GM04503 (cell line): ENCODE measurements at places on chromosomes 2 and 18.

- no peak for DNase-seq
Measured at GRCh38 chr2:187912950-187913349, 358.7 kb upstream of the TFPI start.

GRCh38 chr2:197904446-197904845 is 100.1 kb downstream of the PLCL1 start:
- DNase-seq, result no peak

DNA sequence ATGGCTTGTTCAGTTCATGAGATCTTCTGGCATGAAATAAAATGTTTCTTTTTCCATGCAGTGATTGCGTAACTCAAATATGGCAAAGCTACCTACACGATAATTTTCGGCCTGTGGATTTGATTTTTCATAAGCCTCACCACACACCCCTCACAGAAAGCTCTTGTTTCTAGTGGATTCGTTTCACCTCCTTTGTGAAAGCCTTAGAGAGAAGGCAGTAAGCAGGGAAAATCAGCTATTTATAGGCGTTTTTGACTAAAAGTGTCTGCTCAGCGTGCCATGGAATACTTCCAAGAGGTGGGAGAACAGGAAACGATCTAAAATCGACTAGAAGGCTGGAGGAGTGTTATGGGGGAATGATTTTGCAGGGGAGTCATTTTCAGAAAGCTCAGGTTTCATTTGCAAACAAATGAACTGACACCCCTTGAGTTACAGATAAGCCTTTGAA is 417.9 kb downstream of the TGIF1 start:
- no peak for DNase-seq

- DNase-seq, result no peak
Measured at GRCh38 chr2:65397122-65397521, 35.3 kb downstream of the SPRED2 start.

- DNase-seq, result no peak
Measured at GRCh38 chr18:79796531-79797405, 970 bp upstream of the KCNG2 start.

DNA sequence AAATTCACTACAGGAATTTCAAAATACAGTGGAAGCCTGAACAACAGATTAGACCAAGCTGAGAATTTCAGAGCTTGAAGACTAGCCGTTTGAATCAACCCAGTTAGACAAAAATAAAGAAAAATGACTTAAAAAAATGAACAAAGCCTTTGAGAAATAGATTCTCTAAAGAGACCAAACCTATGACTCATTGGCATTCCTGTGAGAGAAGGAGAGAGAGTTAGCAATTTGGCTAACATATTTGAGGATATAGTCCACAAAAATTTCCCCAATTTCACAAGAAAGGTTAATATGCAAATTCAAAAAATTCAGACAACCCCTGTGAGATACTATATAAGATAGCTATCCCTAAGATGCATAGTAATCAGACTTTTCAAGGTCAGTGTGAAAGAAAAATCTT is 78.0 kb downstream of the MYO3B start:
- DNase-seq, result peak; percentile 20

GRCh38 chr2:231037731-231038482 is 584 bp downstream of the C2orf72 start:
- DNase-seq, result no peak

DNA sequence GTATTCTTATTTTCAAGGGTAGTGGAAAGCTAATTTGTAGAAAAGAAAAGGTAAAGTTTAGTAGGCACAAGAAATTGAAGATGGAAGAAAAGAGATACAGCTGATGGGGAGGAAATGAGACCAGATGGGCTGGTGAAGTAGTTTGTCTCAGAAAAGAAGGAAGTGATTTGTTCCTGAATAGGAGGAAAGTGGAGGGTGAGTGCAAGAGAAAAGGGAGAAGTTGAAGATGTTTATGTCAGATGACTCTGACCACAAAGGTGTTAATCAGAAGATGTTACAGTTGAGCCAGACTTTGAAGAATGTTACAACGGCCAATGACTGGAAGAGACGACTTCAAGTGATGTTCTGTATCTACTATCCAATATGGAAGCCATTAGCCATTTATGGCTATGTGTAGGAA is 21.2 kb downstream of the ZSCAN30 start:
- no peak for DNase-seq

- peak; percentile 25 for DNase-seq
Measured at GRCh38 chr18:58525517-58525916, 103.4 kb downstream of the ALPK2 start.

GRCh38 chr2:174605687-174606086 is 8.1 kb upstream of the WIPF1 start:
- DNase-seq, result no peak

DNA sequence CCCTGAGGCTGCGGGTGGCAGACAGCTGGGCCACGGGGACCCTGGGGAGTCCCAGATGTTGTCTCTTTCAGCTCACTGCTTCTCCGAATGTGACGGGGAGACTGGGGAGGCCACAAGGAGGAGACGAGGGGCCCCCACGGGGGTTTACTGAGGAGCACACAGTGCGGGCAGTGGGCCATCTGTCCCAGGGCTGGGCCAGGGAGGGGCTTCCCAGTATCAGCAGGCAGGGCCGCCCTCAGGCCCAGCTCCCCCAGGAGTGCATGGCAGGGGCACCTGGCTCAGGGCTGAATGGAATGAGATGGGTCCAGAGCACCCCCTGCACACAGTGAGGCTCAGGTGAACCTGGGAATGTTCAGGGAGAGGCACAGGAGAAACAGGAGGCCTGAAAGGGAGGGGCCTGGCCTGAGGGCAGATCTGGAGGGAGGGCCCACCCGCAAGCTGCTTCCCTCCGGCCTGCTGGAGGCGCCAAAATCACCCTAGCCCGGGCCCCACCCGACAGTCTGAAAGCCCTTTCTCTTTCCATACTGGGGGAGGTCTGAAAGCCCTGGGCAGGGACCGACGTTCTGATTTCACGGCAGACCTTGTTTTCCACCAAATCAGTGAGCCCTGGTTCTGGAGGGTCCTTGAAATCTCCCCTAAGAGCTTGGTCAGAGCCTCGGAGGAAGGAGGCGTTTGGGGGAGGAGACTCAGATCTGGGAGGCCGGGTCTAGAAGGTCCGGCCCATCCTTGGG is 35.5 kb upstream of the PTMA start:
- no peak for DNase-seq

GRCh38 chr2:96102596-96103186 is 13.7 kb downstream of the ADRA2B start:
- no peak for DNase-seq

GRCh38 chr2:216450346-216450745 is 38.1 kb downstream of the SMARCAL1 start:
- DNase-seq, result no peak

DNA sequence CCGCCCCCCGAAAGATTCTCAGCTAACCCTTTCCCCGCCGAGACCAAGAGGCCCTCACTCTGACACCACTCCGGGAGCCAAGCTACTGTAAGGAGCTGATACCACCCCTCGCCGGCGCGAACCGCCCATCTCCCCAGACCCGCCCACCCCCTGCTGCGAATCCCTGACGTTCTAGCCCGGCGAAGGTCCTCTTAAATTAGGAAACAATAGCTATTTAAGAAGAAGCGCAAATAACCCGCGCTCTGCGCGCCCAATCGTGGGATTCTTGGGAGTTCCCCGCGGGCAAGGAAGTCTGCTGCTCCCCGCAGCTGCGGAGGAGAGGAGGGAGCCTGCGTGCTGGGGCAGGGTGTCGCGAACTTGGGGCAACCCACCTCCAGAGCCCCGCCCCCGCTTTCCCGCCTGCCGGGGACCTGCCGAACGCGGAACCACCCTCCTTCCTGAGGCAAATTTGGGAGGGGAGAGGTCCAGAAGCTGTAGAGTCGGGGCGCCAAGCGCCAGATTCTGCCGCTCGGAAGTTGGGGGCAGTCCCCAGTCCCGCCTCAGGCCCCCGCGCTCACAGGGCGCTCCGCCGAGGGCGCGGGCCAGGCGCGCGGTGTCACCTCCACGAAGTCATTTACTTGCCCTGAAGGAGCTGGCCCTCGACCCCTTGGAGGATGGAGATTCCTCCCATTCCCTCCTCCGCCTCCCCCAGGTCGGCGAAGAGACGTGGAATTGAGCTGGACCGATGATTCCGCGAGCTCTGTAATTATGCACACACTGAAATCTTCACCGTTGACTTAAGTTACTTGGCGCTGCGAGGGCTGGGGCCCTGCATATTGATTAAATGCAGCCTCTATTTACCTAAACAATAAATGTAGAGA is 8.4 kb upstream of the SP9 start:
- no peak for DNase-seq
